Activated T-helper 1 cell treated with Interleukin-2 at 50 U/mL for 16 hours (primary cell): ENCODE measurements at places on chromosomes 1 and 21.

GRCh38 chr1:83942914-83943313 lies 56.0 kb downstream of the TTLL7 start:
- DNase-seq: no peak

DNA sequence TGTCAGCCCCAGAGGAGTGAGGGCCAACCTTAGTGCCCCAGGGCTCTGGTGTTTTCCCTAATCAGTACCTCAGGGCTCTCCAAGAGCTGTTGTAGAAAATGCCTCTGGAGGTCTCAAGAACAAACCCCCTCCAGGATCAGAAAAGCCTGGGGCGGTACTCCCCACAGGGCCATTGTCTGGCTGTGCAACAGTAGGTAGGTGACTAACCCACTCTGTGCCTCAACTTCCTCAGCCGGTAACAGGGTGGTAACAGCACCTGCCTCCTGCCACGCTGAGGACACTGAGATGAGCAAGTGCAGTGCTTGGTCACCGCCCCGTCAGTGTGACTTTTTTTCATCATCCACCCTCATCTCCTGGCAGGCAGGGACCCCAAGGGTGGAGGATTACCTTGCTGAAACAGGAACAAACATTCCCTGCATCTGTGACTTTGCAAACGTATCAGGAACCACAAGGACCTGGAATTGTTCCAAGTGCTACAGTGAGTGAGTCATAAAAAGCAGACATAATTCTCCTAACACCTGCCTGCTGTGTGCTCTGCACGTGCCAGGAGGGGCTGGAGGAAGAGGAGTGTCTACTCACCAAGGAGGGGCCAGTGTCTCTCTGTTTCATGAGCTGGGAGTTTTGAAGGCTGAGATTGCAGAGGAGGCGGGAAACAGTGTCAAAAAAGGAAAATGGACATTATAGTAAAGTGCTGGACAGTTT lies 440.8 kb downstream of the NPHP4 start:
- DNase-seq: no peak

- no peak for DNase-seq
Observed at GRCh38 chr1:177817937-177818875, 151.7 kb downstream of the SEC16B start.

DNA sequence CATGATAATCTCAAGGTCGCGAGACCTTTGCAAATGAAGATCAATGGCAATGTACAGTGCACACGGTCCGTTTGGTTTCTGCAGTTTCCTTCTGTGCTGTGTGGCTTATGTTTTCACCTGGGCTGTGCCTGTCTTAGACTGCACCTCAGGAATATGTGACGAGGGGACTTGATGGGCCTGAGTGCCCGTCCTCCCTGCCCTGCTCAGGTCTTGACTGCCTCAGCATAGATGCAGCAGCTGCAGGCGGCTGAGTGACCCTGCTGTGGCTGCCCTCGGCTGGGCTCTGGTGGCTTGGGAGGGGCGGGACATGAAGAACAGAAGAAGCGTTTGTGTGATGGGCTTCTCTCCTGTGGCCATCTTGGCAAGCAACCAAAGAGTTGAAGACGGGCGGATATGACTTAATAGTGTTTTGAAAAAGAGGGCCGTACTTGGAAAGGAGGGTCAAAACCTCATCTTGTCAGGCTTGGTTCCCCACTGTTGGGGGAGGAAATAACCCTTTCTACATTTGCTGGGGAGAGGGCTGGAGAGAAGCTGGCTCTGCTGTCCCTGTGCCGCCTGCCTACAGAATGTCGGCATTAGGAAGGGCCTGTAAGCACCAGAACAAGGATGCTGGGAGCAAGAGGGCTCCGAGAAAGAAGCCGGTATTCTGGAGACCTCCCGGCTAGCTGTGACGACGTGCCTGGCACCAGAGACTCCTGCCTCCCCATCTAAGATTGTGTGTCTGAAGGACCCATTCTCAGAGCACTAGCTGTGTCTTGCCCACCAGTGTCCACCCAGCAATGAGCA lies 7.1 kb downstream of the MYBPHL start:
- DNase-seq: no peak

DNA sequence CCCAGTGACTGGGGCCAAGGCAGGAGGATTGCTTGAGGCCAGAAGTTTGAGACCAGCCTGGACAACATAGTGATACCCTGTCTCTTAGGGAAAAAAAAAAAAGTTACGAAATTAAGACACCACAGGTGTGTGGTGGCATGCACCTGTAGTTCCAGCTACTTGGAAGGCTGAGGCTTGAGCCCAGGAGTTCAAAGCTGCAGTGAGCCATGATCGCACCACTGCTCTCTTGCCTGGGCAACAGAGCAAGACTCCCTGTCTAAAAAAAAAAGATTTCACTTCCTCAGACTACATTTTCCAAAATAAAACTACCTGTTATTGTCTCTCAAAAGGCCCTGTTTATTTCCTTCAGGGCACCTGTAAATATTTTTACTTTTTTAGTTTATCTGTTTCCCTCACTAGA lies 4.7 kb upstream of the STK40 start:
- no peak for DNase-seq

GRCh38 chr1:172697534-172698002 lies 38.7 kb downstream of the FASLG start:
- no peak for DNase-seq

DNA sequence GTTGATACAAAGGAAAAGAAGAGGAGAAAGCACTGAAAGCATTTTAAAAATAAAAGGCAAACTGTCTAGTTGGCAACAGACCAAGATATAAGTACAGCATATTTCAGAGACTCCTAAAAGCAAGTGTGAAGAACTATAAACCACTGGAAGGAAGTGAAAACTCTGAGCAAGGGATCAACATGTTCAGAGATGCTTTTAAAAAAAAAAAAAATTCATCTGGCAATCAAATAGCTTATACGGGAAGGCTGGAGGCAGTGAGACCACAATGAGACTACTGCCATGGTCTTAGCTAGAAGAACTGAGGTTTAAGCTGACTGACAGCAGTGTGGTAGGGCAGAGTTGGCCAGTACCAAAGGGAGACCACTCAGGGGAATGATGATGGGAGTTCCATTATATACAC lies 124.3 kb downstream of the VAV3 start:
- no peak for DNase-seq

DNA sequence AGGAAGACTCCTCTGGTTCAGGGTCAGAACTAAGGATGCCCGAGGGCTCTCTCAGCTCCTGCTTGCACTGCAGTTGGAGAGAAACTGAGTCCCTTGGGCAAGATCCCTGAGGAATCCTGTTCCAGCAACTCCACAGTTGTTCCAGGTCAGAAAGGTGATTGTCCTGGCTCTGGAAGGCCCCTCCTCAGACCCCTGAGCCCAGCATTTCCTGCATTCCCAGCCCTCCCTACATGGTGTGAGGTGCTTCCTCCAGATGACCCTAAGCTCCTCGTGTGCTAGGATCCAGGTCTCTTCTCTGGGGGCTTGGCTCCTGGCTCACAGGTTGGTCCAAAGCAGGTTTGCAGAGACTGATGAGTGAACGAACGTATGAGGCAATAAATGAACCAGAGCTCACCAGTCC lies 11.5 kb downstream of the LDLRAD1 start:
- DNase-seq: no peak

- DNase-seq: no peak
Observed at GRCh38 chr21:33554236-33554981, 11.6 kb downstream of the SON start.

GRCh38 chr1:222892137-222892769 lies 77.4 kb downstream of the DISP1 start:
- no peak for DNase-seq

- DNase-seq: no peak
Observed at GRCh38 chr1:21869620-21870121, 57.6 kb downstream of the LDLRAD2 start.

GRCh38 chr1:225998560-225999226 lies 450 bp downstream of the SDE2 start:
- DNase-seq: no peak

- DNase-seq: no peak
Observed at GRCh38 chr1:38500891-38501290, 358.7 kb downstream of the RRAGC start.

DNA sequence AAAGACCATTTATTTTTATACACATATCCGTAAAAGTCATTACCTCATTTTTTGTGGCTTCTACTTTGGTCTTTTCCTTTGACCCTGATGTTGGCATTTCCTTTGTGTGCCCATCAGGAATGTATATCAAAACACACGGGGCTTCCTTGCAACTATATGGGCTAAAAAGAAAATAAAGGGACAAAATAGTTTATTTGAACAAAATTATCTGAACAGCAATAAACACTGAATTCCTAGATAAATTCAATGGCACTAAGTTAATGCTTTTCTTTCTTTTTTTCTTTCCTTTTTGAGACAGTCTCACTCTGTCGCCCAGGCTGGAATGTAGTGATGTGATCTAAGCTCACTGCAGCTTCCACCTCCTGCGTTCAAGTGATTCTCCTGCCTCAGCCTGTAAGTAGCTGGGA lies 45.2 kb downstream of the EPRS1 start:
- DNase-seq: no peak

- no peak for DNase-seq
Observed at GRCh38 chr1:1431845-1432273, 3.6 kb upstream of the VWA1 start.

DNA sequence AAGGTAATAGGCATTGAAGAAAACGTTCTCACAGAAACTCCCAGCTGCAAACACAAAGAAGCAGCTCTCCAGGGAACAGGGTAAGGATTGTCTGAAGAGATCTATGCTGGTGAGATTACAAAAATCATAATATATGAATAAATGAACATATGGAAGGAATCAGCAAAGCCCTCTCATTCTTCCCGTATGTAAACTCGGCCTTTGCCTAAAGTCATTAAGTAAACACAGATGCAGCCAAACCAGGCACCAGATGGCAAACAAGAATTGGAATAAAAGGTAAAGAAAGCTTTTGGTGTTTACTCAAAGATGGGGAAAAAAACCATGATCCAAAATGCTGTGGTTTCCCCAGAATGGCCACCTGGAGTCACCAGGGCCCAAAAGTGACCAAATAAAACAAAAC lies 76.6 kb upstream of the HOOK1 start:
- no peak for DNase-seq

GRCh38 chr1:26320896-26321295 lies 3.1 kb downstream of the CD52 start:
- DNase-seq: no peak

DNA sequence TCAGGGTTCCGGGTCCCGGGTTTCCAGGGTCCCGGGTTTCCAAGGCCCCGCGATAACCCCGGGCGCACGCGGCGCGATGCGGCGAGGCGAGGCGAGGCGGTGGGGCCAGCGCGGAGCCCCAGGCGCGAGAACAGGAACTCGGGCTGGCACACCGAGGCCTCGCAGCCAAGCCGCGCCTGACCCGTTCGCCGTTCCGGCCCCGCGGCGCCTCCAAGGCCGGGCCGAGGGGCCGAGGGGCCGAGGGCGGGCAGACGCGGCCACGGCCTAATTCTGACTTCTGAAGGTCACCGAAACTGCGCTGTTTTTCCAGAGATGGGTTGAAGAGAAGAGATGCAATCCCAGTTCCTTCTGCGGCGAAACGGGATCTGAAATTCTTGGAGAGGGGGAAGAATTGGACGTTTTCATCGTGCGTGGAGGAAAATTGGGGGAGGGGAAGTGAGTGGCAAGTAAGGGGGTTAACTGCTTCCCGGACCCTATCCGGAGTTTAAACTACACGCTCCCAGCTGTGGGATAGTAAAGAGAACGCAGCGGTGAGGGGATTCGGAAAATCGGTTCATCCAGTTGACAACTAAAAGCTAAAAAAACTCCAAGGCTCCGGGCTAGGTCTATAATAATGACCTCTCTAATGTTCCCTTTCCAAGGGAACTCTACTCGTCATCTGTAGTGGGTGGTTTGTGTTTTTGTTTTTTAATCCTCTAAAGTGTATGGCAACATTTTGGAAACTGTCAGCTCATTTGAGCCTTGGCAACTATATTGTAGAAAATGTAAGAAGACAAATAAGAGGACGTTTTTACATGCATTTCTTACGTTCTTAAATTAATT lies 8.2 kb downstream of the TBX15 start:
- no peak for DNase-seq

DNA sequence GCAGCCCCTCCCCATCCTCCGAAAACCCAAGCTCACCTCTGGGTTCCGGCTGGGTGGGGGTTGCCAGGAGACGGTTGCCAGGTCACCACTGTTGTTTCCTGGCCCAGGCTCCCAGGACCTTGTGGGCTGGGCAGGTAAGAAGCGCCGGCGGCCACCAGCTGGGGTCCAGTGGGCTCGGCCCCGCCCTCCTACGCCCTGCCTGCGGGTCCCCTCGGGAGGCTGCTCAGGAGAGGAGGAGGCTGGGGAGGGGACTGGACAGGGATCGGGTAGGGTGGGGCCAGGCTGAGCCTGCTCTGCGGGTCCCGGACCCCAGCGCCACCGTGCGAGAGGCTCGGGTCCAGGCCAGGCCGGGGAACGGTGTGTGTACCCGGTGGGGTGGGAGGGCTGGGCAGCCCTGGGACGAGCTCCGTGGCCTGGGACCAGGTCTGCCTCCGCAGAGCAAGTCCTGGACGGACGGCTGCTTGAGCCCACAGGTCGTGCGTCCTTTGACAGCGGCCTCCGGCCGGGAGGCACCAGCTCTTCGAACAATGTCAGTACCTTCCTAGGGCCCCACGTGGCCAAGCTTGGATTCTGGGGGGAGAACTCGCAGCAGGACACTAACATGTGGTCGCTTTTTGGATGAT lies at the start of gene TTLL10:
TSS of gene TTLL10 (plus strand) at position 88 of the 623 bp plus-strand sequence. CDS start 5,336 bp downstream, outside the sequence.
- peak; percentile 46 for DNase-seq

GRCh38 chr1:179082999-179083335 lies 1.1 kb downstream of the TOR3A start:
- no peak for DNase-seq

- DNase-seq: no peak
Observed at GRCh38 chr21:46222436-46223116, 6.0 kb downstream of the LSS start.
